Stimulated activated CD8-positive, alpha-beta memory T cell treated with anti-CD3 and anti-CD28 coated beads, Interleukin-7, amount 100 ng/mL, for 1 hour (primary cell): ENCODE measurements at places on chromosomes 12 and 14.

GRCh38 chr12:100534625-100535227 lies 38.8 kb upstream of the GAS2L3 start:
- no peak for DNase-seq

DNA sequence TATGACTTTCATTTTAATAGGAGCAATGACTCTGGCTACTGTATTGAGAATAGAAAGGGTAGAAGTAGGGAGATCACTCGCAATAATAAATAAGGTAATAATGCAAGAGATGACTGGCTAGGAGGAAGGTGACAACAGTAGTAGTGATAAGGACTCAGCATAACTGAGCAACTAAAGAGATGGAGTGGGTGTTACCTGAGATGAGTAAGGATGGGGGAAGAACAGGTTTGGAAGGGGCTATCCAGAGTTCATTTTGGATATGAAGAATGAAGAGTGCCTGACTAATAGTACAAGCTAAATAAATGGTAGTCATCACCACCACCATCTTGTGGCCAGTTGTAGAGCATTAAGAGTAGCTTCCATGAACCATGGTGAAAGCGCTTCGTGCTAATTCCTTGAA lies 101.1 kb downstream of the RPS6KA5 start:
- DNase-seq, result no peak

DNA sequence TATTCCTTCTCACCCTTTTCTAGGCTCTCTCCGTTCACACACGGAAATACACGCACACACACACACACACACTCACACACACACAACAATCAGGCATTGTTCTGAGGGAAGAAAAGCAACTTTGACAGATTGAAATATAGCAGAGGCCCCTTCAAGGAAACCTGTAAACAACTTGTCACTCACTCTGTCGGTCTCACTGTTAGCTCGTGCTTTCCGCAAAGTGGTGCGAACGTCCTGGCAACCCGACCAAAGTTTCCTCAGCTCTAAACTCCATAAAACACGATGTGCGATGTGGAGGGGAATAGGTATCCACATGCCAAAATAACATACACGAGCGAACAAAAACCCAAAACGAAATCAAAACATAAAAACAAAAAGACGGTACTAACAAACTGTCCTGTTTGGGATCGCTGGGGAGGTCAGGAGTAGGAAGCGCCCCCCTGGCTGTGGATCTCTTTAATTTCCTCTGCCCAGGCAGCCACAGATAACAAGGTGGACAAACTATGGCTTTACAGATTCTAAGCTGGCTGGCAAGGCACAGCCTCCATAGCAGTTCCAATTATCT lies 822 bp upstream of the SOX5 start:
- DNase-seq, result no peak

GRCh38 chr12:49922349-49923034 lies 18.8 kb upstream of the FAIM2 start:
- DNase-seq, result no peak

DNA sequence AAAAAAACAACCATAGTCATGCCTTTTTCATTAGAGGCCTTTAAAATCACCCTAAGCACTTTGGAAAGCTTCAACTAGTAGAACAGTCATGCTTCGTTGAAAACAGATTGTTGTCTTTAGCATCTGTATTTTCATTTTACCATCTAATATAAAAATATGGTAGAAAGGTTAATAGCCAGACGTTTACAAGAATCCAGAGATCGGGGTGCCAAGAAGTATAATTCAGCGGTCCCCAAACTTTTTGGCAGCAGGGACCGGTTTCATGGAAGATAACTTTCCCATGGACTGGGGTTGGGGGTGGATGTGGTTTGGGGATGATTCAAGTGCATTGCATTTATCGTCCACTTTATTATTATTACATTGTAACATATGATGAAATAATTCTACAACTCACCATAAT lies 138.4 kb downstream of the GLT1D1 start:
- no peak for DNase-seq

DNA sequence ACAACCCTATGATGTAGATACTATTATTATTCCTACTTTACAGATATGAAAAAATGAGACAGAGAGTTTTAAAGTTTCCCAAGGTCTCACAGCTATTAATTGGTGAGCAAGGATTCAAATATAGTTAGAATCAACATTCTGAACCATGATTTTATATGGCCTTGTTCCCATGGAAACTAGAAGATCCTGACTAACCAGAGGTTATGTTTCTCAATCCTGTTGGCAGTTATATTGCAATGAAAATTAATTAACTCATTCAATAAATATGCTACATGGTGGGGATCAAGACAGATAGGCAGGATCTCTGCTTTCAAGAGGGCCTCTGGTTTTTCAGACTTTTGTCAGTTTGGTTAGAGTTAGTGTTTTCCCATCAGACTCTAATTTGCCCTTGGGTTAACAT lies 9.3 kb upstream of the FUT8 start:
- no peak for DNase-seq

GRCh38 chr12:46667551-46667950 lies 158.2 kb downstream of the SLC38A4 start:
- no peak for DNase-seq

GRCh38 chr12:123479442-123480180 lies 21.7 kb downstream of the SNRNP35 start:
- DNase-seq, result no peak

DNA sequence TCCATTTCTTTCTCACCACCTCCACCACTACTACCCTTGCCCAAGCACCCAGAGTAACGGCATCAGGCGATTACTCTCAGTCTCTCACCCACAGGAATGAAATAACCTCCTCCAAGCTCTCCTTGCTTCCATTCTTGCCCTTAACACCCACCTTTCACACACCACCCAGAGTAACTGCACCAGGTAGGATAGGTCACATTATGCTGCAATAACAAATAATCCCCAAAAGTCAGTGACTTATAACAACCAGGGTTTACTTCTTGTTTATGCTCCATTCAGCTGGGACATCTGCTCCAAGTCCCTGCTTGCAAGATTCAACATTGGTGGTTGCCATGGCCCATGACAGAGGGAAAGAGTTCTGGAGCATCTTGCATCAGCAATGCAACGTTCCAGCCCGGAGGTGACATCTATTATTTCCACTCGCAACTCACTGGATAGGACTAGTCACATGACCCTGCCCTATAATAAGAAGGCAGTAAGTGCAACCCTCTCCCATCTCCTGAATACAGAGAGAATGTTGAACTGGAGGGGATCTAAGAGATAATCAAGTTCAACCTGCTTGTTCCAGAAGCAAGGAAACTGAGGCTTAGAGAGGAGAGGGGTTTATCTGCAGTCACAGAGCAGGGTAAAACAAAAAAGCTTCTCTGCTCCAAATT lies 41.5 kb upstream of the FICD start:
- DNase-seq, result no peak

DNA sequence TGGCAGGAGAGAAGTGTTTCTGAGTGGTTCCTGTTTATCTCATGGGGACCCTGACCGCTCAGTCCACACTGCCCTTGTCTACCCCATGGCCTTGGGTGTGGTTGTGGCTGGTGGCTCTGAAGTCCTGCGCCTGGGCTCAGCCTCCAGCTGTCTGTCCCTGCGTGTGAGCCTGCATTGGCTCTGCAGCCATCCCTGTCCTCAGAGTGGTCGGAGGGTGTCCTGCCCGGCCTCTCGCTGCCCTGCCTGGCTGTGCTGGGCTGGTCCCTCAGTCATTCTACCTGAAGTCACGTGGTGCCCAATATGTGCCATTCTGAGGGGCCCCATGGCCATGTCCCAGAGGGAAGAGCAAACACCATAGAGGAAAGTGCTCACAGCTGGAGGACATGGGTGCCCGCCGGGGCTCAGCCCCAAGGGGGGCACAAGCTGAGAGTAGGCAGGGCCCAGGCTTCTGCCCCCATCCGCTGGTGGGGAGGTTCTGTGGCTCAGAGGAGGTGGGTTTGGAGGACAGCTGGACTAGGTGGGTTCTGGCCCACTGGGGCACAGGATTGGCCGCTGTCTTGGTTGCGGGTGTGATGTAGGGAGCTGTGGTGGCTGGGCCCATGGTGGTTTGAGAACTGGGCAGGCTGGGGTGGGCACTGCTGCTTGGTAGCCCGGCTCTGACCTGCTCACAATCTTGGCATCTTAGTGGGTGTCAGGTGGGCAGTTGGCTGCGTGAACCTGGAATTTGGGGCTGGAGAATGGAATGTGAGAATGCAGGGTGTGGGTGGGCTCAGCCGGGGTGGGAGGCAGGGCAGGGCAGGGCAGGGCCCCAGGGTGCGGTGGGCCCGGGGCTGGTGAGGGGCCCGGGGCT lies 11.6 kb downstream of the TEDC1 start:
- DNase-seq, result no peak

DNA sequence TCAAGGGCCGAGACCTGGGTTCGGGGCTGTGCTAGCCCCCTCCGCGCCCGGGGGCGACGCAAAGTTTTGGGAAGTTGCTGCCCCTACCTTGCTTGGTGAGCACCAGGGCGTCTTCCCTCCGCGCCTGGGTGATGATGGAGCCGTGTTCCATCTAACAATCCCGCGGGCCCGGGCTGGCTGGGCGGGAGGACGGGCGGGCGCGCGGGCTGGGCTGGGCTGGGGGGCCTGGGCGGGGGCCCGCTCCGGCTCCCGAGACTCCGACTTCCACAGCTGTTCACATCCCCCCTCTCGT lies 298 bp downstream of the CTDSP2 start:
- no peak for DNase-seq
